ENCODE measurements at places on chromosomes 3 and 15.

GRCh38 chr3:172607305-172608121 is 84.3 kb upstream of the TNFSF10 start:
- no peak for DNase-seq

GRCh38 chr15:55998478-55998877 is 5.1 kb upstream of the NEDD4 start:
- no peak for DNase-seq

DNA sequence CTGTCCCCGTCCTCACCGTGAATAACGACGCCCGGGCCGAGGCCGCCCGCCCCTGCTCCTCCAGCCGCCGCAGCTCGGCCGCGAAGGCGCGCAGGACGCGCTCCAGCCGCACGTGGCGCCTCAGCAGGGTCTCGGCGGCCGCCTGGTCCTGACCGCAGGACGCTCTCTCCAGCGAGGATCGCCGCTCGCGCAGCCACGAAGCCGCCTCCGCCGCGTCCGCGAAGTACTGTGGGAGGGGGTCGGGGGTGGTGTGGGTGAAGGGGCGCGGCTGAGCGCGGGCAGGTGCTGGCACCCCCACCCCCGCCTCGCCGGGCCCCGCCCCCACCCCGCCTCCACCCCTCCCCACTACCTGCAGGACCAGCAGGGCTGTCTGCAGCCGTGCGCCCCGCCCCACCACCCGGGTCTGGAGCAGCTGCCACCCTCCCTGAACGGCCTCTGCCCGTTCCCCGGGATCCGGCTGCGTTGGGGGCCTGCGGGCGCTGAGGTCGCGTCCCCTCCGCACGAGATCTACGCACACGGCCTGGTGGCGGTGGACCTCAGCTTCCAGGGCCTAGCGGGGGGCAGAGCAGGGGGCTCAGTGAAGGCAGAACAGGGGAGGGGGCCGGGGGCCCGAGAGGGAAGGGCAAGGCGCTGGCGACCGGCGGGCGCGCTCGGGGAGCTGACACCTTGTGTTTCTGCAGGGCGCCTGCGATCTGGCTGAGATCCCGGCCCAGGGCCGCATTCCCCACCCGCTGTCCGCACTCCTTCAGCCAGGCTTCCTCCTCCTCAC is 11.7 kb downstream of the SPTBN5 start:
- no peak for DNase-seq

DNA sequence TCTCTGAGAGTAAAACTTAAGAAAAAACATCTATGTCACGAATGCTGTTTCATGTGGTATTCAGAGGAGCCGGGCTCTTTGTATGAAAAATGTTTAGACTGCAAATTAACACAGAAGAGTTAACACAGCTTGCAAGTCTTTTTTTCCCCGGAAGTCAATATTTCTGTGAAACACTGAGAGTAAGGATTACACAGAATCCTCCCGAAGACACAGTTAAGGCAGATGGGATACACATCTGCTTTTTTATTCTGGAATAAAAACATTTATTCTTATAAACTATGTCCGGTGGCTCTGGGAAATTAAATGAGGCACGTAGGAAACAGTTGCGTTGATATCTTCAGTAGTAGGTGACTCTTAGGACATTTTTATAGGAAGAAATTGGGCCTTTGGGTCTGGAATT is 180.6 kb downstream of the PTPRG start:
- DNase-seq = no peak

DNA sequence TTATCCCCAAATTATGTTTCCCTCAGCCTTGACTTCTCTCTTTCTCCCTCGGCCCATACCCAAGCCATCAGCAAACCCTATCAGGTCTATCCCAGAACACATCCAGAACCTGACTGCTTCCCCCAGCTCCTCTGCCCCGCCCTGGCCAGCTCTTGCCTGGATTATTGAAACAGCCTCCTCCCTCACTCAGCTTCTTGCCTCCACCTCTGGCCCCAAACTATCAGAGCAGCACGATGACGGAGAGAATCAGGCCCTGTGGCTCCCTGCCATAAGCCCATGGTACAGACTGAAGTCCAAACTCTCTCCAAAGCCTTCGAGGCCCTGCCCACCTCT is 105.3 kb upstream of the LINGO1 start:
- no peak for DNase-seq

DNA sequence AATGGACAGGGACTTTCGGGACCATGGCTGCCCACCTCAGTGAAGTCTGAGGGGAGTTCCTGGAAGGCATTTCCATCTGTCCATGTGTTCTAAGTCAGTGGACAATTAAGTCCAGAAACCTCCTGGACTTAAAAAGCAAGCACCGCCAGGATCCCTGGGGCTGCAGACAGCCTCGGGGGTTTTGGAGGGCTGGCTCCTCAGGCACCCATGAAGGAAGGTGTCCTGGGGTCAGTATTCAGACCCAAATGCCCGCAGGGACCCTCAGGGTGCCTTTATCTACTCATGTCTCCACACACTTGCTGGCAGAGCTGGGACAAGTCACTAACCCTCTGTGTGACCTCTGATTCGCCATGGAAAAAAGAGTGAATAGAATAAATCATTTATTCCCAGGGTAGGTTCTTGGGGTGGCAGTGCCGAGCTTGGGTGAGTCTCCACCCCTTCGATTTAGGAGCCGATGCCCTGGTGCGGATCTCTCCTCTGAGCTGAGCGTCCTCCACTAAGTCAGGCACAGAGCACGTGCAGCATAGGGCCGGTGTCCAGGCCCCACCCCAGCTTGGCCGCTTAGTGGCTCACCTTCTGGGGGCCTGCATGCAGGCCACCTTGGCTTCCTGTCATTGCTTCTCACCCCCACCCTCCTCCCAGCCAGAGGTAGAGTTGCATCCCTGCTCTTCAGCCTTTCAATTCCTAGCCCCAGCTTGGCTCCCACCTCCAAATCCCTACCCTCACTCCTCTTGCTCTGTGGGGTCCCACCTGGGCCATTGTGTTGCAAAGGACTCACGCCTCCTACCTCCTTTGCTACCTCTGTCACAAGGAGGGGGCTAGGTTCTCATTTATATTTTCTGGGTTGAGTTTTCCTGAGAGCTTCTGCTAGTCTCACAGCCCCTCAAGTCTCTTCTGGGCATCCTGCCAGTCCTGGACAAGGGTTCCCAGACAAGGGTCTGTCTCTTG is 19.9 kb downstream of the SLC6A6 start:
- no peak for DNase-seq

DNA sequence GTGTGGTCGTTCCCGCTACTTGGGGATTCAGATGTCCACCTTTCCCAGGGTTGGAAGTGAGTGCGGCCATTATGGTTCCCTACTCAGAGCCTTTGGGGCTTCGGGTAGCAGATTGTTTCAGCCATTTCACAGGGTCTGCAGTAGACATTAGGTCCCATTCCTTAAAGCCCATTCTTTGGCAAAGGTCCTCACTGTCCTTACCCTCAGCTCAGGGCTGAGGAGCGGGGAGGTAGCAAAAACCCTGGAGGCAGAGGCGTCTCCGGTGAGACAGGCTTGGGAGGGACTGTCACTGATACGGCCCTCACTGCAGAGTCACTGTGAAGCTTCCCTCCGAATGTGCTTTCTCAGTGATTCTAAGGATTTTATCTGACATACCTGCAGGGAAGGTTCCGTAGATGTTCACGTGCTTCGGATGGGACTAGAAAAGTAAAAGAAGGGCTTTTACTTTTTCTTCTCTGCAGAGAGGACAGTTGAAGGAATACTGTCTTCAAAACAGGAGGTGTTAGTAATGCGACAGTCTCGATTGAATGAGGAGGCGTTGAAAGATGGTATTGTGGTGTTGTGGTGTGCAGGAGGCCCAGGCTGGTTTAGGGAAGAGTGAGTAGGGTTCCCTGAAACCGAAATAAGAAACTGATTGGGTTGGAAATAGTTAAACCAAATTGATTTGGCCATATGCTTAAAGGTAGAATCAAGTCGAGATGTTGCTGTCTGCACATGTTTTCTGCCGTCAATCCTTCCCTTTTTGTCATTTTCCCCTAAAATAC is 630 bp downstream of the ATP6V1A start:
- DNase-seq = peak; percentile 9

GRCh38 chr15:56732135-56732885 is 999 bp downstream of the ZNF280D start:
- no peak for DNase-seq

DNA sequence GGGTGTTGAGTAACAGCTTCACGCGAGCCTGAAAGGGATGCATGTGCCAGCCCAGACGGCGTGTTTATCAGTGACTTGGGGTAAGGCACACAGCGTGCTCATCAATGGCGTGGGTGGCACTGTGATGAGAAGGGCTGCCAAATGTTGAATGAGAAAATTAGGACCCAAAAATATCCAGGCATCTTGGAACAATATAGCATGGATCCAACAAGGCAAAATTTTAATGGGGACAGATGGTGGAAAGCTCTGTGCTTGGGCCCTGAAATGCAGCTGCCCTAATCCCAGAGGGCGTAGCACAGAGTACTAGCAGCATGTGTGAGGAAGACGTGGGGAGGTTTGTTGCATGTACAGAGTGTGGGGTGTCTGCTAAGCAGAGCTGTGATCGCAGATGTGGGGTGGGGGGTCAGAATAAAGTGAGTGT is 48.9 kb downstream of the SSUH2 start:
- DNase-seq = no peak

GRCh38 chr15:61051569-61052031 is 177.5 kb downstream of the RORA start:
- no peak for DNase-seq

DNA sequence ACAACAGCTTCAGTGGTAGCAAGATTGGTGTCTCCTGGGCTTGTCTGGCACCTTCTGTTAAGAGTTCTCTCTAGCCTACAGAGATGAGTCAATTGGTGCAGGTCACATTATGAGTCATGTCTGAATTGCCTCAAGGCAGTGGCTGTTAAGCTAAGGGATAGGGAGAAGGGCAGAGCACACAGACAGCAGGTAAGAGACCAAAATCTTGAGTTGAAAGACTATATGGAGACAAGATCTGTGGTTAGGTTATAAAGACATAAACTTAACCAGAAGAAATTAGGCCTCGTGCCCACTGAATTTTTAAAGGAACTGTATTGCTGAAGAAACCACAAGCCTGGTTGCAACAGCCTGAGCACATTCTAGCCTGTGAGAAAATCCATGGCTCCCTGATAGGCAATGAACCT is 19.2 kb upstream of the KPNA1 start:
- peak; percentile 22 for DNase-seq

GRCh38 chr3:194278186-194278845 is 72.8 kb downstream of the CPN2 start:
- no peak for DNase-seq

- DNase-seq = no peak
These were observed 12.5 kb downstream of the EID1 start for GRCh38 chr15:48890375-48890972.

DNA sequence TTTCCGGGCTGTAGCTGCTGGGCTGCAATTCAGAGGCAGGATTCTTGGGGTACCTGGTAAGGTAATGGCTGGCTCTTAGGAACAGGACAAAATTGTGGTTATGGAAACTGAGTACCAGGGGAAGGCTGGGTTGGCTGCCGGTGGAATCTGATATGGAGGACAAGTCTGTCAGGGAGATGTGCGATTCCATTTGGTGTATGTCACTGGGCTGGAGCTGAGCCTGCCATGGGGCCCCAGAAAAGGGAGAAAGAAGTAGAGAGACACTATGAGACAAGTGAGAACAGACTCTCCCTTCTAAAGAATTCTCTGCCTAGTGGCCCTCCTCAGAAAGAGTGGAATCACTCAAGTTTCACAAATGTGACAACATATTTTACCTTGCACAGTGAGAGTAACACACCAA is 368.2 kb upstream of the ROPN1 start:
- no peak for DNase-seq

DNA sequence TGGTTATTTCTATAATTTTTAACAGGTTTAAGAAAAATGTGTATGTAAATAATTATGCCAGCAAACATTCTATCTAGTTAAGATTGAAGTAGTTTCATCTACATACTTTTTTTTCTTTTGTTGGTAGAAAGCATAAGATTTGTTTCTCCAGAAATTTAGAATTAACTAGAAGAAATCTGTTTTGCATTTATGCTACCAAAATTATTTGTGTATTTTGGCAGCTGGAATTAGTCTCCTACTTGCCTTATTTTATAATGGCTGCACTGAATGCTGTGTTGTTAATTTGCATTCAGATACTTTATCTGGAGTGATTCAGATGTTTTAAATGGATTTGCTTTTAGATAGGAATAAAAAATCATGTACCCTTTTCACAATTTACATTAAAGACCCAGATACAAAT is 100.2 kb upstream of the NAALADL2 start:
- no peak for DNase-seq

- DNase-seq = no peak
These were observed 1.6 kb downstream of the FAM131A start for GRCh38 chr3:184339001-184339400.

DNA sequence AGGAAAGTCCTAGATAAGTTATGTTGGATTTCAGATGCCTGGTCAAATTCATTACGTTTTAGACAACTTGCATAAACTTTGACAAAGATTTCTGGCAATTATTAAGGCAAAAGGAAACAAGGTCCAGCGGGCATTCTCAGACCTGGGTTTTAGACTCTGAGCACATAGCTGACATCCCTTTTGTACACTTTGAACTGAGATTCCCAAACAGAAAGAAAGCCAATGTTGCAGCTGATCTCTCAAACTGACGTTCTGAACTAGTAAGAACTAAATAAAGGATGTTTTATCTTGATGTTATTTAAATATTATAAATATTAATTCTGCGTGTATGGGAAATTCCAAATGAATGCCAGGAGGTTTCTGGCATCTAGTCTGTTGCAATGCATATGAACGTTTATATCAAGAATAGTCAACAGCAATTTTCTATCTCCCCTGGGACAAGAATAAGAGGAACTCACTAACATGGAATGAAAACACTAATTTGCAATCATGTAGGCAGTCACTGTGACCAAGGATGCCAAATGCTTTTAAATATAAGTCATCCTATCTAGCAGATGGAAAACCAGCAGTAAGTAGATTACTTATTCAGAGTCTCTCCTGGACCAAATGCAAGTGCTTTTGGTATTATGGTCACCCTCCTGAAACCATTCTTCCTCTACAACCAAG is 202.1 kb downstream of the GREM1 start:
- DNase-seq = no peak

GRCh38 chr15:39381517-39381916 is 199.4 kb upstream of the THBS1 start:
- DNase-seq = no peak

Measured in stimulated activated effector memory CD8-positive, alpha-beta T cell treated with anti-CD3 and anti-CD28 coated beads, Interleukin-12 subunit alpha, Interleukin-12 subunit beta, amount 100 ng/mL, for 72 hours (primary cell).